ENCODE measurements at places on chromosomes 3 and 15.

- no peak for DNase-seq
Observed at GRCh38 chr15:101499863-101500713, 10.6 kb upstream of the PCSK6 start.

GRCh38 chr3:59386165-59386564 is 336.3 kb upstream of the CFAP20DC start:
- no peak for DNase-seq

GRCh38 chr3:58973796-58974195 is 76.0 kb downstream of the CFAP20DC start:
- no peak for DNase-seq

DNA sequence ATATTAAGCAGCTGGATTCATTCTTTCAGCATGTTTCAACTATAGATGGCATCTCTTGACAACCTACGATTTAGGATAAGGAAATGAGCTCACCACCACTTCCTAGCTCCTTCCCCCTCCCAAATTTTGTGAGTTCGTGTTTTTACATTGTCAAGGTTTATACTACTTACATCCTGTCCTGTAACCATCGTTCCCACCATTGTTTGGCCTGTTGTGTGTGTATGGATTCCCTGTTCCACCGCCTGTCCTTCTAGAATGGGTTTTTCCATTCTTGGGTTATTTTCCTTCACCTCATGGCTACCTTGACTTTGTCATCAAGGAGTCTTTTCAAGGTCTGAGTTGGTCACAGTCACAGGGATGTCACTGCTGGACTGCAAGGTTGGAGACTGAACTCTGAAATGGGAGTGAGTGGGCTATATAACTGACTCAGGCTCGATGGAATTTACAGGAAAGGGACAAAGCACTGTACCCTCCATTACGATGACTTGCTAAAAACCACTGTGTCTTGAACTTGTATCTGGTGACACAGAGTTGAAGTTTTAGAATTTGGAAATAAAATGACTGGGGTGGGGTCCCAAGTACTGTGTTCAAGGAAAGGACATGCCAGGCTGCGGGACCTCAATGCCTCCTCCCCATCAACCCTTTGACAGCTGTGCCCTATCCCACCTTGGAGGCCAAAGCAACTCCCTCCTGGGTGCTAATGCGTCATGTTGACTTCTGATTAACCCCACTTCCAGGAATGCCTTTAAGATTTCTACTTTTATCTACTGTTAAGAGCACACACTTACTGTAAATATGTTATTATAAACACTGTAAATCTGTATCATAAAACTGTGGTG is 66.8 kb upstream of the BLM start:
- no peak for DNase-seq

GRCh38 chr3:10945683-10946287 is 46.8 kb upstream of the SLC6A1 start:
- peak; percentile 67 for DNase-seq

- no peak for DNase-seq
Observed at GRCh38 chr3:185361920-185362319, 1.0 kb upstream of the MAP3K13 start.

GRCh38 chr15:39680868-39681267 is 100.0 kb downstream of the THBS1 start:
- DNase-seq: no peak

DNA sequence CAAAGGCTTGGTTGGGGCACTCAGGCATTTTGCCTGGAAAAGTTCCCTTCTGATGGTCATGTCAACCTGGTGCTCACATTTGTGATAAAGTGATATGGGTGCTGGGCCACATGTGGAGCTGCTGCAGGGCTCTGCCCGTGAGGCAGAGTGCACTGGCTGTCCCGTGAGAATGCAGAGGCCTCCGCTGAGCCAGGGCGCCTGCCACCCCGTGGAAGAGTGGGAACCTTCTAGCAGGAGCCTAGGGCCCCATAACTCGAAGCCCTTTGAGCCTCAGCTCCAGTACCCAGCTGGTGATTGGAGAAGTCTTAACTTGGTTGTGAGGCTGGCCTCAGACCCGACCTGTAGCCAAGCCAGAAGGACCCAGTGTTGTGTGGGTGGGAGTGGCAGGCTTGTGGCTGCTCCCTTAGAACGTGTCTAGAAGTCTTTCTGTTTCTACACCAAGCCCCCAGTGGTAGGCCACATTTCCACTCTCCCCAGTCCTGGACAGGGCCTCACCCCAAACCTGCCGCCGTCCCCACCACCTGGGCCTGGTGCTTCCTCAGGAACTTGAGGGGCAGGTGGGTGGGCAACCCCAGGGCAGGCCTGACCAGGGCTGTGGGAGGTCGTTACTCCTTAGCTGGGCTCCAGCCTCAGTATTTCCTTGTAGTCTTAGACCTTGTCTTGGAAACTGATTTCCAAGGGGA is 19.7 kb downstream of the SEC61A1 start:
- DNase-seq: peak; percentile 24

DNA sequence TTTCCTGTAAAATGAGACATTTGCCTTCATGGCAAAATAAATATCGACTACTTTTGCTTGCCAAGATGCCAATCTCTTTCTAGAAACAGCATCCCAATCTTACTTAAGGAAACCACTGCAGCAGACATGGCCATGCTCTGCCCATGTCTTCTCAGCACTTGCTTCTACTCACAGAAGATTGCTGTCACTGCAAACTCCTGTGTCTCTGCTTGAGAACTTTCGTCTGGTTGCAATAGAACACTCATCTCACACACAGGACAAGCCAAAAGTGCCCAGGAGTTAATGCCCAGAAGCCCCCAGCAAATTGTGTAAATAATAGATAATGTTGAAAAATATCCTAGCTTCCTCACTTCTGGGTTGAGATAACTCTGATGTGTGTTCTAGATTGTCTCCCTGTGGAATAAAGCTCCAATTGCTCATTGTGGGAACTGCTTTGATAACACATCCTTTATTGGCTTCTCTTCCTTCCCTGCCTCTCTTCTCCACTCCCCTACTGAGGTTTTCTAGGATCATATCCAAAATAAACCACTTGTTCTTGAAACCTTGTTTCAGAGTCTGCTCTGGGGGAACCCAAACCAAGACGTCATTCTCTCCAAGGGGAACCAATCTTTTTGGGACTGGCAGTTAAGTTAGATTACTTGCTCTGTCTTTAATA is 156.3 kb upstream of the STRIT1 start:
- DNase-seq: no peak

DNA sequence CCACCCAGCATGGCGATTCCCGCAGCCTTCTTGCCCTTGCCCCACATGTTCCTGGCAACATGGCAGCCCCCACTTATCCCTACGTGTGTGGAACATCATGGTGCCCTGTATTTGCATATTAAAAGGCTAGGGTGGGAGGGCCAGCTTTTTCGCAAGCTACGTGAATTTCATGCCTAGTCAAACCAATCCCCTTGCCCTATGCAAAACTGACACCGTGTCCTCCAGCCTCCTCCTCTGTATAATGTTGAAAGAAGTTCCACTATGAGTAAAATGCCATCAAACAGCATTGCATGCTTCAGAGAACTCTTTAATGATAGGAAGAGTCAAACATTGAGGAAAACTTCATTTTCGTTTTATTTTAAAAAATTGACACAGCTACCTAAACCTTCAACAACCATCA is 170.9 kb downstream of the IL1RAP start:
- no peak for DNase-seq

DNA sequence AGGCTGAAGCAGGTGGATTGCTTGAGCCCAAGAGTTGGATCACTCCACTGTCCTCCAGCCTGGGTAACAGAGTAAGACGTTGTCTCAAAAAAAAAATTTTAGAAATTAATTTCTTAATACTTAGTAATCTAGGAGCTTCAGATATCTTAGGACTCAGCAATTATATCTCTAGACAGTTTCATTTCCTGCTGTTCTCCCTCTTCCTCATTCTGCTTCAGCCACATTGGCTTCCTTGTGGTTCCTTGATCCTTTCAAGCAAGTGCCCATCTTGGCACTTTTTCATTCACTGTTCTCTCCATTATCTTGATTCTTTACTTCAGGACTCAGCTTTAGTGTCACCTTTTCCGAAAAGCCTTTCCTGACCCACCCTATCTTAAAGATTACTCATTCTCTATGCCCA is 22.5 kb downstream of the TMEM202 start:
- DNase-seq: no peak

DNA sequence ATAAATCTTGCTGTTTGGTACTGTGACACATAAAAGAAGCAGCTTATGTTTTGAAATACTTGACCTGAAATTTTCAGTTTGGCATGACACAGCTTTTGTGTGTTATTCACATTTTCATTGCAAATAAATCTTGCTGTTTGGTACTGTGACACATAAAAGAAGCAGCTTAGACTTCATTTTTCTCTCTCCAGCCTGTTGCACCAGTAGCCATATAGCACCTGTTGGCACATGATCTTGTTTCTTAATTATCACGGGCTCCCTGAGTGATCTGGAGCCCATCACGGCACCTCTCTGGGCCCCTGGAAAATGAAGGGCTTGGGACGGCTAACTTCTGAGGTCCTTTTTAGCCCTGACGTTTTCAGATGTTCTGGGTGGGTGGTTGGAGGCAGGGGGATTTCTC is 77.4 kb upstream of the SLCO3A1 start:
- no peak for DNase-seq
